ENCODE measurements at places on chromosomes 1 and 21.

- no peak for DNase-seq
Measured at GRCh38 chr1:200005165-200005564, 22.3 kb upstream of the NR5A2 start.

GRCh38 chr1:55217226-55217986 is 2.2 kb upstream of the USP24 start:
- DNase-seq = peak; percentile 46

DNA sequence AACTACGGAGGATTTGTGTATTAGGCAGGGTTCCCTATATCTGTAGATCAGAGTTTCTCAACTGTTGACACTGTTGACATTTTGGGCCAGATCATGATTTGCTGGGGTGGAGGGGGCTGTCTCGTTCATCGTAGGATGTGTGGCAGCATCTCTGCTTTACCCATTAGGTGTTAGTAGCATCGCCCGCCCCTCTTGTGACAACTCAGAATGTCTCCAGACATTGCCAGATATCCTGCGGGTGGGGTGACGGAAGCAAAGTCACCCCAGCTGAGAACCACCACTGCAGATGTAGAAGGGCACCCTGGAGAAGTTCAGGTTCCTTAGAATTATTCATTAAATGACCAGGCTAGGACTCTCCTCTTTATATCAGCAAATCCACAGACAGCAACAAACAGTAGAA is 125.9 kb downstream of the CLIC6 start:
- DNase-seq = no peak

DNA sequence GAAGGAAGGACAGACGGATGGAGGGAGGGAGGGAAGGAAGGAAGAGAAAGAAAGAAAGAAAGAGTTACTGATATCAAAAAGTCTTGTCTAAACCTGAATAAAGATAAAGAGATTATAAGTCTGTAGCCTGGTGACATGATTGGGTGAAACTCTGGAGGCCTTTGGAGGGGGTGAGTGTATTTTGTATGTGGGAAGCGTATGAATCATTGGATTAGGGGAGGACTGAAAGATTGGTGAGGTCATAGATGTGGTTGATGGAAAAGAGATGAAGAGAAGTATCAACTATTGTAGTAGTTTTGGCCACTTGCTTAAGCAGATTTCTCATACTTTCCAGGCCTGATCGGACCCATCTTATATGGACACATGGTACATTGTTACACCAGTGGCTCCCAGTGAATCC is 11.5 kb upstream of the KCNJ6 start:
- no peak for DNase-seq

GRCh38 chr1:199959775-199960110 is 67.8 kb upstream of the NR5A2 start:
- no peak for DNase-seq

DNA sequence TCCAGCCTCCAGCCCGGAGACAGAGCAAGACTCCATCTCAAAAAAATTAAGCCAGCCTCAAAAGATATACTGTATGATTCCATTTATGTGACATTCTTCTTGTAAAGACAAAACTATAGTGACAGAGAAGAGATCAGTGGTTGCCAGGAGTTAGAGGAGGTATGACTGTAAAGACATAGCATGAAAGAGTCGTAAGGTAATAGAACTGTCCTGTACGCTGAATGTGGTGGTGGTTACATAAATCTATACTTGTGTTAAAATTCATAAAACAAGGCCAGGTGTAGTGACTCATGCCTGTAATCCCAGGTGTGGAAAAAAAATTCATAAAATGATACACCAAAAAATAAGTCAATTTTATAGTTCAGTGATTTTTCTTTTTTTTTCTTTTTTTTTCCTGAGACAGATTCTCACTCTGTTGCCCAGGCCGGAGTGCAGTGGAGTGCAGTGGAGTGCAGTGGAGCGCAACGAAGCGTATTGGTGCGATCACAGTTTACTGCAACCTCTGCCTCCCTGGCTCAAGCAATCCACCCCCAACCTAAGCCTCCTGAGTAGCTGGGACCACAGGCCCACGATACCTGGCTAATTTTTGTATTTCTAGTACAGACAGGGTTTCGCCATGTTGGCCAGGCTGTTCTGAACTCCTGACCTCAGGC is 84.9 kb upstream of the CXADR start:
- DNase-seq = no peak

GRCh38 chr1:3918966-3919611 is 19.0 kb upstream of the C1orf174 start:
- no peak for DNase-seq

- DNase-seq = peak; percentile 89
Measured at GRCh38 chr1:111082421-111083203, 57.3 kb downstream of the DRAM2 start.

DNA sequence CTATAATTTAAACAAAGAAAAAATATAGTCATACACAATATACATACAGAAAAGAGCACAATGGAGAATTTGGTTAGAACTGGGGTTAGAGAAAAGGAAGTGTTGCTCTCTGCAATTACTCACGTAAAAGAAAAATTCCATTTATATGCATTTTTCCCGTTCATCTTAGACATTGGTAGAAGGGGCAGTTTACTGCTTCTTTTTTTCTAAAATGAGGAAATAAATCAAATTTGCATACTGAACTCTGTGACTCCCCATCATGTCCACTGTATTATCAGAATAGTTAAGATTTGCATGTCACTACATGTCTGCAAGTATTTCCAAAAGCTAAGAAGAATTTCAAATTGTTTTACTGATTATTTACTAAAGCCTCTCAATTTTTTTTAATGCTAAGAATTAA is 44.1 kb upstream of the C1orf105 start:
- DNase-seq = no peak

GRCh38 chr1:165666152-165666825 is 32.1 kb downstream of the ALDH9A1 start:
- peak; percentile 57 for DNase-seq

DNA sequence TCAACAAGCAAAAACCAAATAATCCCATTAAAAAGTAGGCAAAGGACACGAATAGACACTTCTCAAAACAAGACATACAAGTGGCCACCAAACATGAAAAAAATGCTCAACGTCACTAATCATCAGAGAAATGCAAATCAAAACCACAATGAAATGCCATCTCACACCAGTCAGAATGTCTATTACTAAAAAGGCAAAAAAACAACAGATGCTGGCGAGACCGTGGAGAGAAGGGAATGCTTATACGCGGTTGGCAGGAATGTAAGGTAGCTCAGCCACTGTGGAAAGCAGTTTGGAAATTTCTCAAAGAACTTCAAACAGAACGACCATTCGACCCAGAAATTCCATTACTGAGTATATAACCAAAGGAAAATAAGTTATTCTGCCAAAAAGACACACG is 145.1 kb upstream of the EDN2 start:
- peak; percentile 89 for DNase-seq

- DNase-seq = no peak
Measured at GRCh38 chr1:69921486-69921885, 283.9 kb downstream of the LRRC40 start.

GRCh38 chr1:97307151-97307550 is 585.6 kb downstream of the PTBP2 start:
- no peak for DNase-seq

- no peak for DNase-seq
Measured at GRCh38 chr1:60965280-60965854, 117.0 kb upstream of the NFIA start.

GRCh38 chr1:172401892-172402291 is 18.6 kb upstream of the C1orf105 start:
- no peak for DNase-seq

GRCh38 chr1:97392701-97393100 is 528.1 kb downstream of the DPYD start:
- peak; percentile 43 for DNase-seq

DNA sequence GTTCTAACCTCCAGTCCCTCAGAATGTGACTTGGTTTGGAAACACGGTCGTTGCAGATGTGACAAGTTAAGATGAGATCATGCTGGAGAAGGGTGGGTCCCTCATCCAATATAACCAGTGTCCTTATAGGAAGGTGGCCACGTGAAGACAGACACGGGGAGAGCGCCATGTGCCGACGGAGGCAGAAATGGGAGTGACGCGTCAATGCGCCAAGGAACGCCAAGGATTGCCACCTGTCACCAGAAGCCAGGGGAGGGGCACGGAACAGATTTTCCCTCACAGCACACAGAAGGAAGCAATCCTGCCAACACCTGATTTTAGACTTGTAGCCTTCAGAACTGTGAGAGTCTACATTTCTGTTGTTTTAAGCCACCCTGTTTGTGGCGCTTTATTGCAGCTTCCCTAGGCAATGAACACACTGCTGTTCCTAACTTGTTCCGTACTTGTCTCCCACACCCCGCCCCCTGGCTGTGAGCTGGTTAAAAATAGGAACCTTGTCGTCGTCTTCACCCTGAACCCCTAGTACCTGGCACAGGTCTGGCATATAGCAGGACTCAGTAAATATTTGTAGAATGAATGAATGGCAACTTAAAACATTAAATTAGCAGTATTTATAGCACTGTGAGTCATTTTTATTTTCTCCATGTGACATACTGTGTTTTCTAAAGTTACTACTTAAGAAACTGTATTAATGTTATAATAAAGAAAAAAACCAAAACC is 14.2 kb downstream of the RIMS3 start:
- DNase-seq = no peak

GRCh38 chr1:1618396-1619068 is 3.2 kb downstream of the MIB2 start:
- DNase-seq = no peak

DNA sequence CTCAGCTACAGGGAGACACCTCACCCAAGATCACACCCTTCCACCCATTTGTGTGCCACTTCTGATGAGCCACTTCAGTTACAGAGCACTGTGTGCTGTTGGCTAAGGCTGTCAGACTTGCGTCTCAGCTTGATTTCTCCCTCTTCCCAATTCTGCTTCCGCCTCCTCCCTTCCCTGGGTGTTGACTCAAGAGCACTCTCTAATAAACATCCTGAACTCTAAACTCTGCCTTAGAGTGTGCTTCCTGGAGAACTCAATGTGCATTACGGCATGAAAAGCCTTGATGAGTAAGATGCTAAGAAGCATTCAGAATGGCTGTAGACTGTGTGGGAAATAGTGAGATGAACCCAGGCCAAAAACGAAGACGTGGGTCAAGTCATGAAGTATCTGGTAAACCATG is 54.9 kb upstream of the S1PR1 start:
- DNase-seq = no peak

GRCh38 chr21:39694750-39695149 is 50.2 kb upstream of the IGSF5 start:
- no peak for DNase-seq

DNA sequence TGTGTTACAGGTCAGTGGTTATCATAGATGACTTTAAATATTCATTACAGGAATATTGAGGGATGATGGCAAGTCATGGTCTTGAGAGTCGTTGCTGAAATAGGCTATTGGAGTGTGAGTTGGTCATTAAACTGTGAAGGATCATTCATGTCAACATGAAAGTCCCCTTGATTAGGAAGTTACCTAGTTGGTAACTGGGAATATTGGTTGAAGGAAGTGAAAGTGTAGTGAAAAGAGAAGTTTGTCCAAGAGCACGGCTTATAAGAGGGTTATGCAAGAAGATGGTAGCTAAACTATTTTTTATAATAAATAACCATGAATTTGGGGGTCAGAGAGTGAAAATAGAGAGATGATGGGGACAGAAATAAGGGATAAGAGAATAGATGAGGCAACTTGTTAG is 16.9 kb downstream of the CRB1 start:
- DNase-seq = no peak

GRCh38 chr1:206658264-206658980 is 23.1 kb downstream of the DYRK3 start:
- DNase-seq = peak; percentile 28

DNA sequence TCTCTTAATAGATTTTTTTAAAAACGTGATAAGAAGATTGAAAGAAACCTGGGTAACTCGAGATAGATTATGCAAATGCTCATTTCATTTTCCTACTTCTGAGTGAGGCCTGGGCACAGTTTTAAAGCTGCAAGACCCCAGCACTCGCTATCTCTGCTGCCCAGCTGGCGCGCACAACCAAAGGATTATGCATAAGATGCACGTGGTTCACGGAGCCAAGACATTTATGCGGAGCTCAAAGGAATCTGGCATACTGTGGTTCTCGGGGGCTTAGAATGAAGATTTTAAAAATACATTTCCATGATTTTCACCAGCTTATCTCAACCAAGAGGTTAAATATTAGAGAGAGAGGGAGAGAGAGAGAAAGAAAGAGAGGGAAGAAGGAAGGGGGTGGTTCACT is 210.9 kb downstream of the DSCAM start:
- no peak for DNase-seq

DNA sequence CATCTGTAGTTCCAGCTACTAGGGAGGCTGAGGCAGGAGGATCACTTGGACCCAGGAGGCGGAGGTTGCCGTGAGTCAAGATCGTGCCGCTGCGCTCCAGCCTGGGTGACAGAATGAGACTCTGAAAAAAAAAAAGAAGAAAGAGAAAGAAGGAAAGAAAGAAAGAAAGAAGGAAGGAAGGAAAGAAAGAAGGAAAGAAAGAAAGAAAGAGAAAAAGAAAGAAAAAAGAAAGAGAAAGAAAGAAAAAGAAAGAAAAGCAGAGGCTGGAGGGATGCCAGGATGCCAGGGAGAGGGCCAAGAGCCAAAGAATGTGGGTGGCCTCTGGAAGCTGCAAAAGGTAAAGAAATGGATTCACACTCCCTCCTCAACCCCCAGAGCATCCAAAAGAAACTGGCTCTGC is 8.2 kb upstream of the KCNE2 start:
- DNase-seq = no peak

GRCh38 chr1:96641282-96641681 is 80.3 kb upstream of the PTBP2 start:
- peak; percentile 67 for DNase-seq

DNA sequence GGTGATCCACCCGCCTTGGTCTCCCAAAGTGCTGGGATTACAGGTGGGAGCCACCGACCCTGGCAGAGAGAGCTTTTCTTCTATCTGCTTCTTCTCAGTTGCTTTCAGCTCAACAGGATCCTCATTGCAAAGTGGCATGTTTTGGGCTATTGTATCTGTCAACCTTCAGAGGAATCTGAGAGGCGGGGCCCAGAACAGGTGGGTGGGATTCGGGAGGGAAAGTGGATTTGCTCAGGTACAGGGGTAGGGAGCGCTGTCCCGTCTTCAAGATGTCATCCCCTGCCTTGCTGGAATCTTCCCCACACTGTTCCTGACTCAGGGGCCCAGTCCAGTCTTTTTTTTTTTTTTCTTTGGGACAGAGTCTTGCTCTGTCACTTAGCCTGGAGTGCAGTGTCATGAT is 26.9 kb upstream of the RCC2 start:
- DNase-seq = no peak

- no peak for DNase-seq
Measured at GRCh38 chr1:225896937-225897549, 8.1 kb upstream of the LEFTY1 start.

DNA sequence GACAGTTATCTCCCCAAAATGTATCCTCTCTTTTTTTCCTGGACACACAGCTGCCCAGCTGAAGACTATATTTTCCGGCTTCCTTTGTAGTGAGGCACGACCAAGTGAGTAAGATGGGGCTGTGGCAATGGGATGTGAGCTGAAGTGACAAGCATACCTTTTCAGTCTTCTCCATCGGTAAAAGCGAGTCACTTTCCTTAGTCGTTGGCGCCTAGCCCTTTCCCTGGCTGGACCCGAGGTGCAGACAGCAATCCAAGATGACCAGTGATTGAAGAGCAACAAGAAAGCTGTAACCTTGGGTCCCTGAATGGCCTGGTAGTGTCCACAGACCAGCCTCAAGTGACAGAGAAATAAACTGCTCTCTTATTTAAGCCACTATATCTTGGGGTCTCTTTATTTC is 155.2 kb downstream of the NR5A2 start:
- no peak for DNase-seq
